ENCODE measurements at places on chromosomes 3 and 15.

GRCh38 chr3:56522374-56522773, 34.6 kb upstream of the CCDC66 start:
- DNase-seq = no peak

GRCh38 chr15:77440378-77440999, 19.8 kb downstream of the HMG20A start:
- no peak for DNase-seq

- DNase-seq = no peak
These were observed 62.4 kb upstream of the SLC24A5 start for GRCh38 chr15:48058371-48058770.

DNA sequence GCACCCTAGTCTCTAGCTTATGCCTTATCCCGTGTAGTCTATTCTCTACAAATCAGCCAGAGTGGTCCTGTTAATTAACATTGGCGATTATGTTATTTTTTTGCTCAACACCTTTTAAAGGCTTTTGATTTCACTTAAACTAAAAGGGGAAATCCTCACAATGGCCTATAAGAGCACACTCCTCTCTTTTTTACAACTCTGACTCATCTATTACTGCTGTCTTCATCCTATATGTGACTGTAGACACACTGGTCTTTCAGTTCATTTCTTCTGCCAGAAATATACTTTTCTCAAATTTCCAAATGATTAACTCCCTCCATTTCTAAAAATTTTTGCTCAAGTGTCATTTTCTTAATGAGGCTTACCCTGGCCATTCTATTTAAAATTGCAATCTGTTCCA, 143.4 kb downstream of the NSUN3 start:
- no peak for DNase-seq

GRCh38 chr15:43293432-43293831, 26.7 kb upstream of the TGM5 start:
- DNase-seq = peak; percentile 84

DNA sequence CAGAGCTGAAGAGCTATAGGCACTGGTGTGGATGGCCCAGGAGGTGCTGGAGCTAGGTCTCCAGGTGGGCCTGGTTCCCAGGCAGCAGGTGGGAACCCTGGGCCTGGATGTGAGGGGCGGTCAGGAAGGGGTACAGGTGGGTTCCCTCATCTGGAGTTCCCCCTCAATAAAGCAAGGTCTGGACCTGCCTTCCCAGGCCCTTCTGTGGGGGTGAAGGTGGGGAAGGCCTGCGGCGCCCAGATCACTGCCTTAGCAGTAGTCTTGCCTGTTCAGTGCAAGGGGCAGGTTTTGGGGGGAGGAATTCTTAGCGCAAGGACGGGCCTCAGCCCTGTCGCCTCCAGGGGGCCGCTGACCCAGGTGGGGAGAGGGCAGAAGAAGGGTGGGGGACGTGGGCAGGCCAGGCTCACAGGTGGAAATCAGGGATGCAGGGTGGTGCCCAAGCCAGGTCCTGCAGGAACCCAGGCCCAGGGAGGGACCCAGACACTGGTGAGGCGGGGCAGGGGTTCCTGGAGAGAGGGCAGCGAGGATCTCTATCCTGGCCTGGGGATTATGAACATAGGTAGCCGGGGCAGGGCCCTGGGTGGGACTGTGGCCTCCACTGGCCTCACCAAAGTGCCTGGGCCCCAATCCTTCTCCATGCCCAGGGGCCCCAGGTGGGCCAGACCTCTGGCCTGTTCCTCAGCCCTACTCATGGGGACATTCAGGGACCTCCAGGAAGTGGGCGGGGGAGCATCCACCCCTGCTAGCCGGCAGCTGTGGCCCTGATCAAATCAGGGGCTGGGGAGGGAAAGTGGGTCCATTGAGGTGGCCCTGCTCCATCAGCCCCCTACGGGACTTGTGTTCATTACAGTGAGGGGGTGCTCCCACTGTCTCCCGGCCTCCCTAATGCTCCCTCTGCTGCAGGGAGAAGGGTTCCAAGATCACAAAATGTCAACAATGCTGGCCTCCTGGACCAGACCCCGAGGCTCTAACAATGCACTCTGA, 25.3 kb downstream of the HDAC11 start:
- no peak for DNase-seq

DNA sequence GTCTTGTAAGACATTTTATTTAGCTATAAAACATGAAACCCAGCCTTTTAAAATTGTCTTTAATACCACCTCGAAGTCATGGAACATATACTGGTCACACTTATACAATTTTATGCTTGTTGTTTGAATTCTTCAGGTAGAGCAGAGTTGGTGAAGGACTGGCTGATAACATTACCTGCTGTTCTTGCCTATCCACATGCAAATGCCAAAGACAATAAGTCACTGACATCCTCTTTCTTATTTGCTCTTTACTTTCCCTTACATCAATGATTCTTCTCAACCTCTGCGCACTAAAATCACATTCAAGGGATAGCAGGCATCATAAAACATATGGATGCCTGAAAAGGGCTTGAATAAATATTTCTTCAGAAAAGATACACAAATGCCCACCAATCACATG, 392.5 kb upstream of the ATP11B start:
- DNase-seq = no peak

- no peak for DNase-seq
These were observed 84.8 kb downstream of the CPN2 start for GRCh38 chr3:194265996-194266964.

DNA sequence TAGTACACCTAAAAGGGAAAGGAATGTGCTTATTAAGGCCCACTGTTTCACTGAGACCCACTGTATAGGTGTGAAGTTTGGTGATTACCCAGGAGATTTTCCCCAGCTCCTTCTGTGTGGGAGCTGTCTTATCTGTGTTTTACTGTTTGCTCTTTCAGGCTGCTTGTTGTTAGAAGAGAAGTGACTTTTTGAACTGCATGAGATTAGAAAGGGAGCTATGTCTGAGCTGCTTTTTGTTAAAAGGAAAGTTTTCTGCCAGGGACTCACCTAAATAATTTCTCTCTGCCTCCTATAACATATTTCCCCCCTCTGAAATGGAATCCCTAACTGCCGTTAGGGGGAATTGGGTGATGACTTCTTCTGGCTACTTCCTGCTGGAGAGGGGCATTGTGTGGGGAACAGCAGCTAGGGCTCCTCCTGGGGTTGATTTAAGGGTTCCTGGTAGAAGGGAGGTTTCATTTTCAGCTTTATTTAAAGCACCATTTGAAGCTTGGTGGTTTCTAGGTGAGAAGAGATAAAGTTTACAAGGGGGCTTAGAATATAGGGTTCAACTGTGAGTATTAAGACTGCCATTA, 77.1 kb upstream of the ATP11B start:
- DNase-seq = peak; percentile 93

All from mesendoderm (in vitro differentiated cells).